ENCODE measurements at places on chromosomes 16 and 17.
A peak's percentile ranks its signal among the peaks of the same experiment; 100 is the strongest.

DNA sequence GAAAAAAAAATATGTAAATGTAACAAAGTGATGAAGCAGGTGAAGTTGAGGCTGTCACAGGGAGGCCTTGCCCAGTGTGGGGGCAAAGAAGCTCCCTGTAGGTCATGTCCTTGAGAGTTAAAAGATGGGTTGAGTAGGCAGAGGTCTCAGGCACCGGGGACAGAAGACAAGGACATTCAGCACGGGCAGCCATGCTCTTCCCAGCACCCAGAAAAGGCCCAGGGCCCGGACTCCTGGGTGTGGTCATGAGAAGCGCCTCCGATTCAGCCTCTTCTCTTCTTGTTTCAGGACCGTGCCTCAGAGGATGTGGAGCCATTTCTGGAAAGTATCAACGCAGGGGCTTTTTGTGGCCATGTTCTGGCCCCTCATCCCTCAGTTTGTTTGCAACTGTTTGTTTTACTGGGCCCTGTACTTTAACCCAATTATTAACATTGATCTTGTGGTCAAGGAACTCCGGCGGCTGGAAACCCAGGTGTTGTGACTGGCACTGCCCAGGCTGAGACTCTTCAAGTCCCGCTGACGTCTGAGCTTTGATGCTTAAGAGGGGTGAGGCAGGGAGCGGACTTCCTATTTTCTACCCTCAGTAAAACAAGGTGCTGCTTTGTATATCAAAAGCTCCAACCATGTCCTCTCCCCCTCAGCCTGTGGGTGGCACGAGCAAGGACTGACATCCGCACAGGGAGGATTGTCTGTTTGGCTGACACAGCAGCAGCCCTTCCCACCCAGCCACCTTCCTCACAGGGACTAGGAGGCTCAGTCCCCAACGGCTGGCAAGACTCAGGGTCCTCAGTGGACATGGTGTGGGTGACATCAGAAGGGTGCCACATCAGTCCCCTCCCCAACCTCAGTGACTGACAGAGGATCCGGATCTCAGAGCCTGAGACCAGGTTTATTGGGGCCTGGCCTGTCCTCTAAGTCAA is 26.5 kb downstream of the PLA2G10 start:
- no peak for DNase-seq

DNA sequence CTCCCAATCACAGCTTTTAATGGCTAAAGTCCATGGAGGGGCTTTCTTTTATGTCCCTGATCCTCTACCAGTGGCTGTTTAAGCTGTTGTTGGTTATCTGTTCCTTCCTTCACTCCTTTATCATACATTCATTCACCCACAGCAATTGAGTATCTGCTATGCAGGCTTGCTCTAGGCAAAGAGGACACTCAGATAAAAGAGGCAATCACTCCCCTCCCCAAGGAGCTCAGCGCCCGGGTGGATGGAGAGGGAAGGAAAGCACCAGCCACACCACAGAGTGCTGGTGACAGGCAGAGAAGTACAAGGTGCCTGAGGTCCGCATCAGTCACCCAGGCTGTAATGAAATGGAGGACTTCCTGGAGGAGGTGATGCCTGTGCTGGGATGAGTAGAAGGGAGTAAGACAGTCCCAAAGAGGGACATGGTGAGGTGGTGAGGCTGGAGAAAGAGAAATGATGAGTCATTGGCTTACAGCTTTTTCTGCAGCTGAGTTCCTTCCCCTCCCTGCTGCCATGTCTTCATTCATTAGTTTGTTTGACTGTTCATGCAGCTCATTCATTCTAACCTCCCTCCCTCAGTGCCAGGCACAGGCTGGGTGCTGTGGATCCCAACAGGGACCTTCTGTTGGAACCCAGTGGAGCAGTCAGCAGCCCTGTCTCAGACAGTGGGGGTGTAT is 12.8 kb upstream of the NGFR start:
- DNase-seq = no peak

- DNase-seq = peak; percentile 83
These were observed 4.3 kb downstream of the KAT2A start for GRCh38 chr17:42116705-42117396.

DNA sequence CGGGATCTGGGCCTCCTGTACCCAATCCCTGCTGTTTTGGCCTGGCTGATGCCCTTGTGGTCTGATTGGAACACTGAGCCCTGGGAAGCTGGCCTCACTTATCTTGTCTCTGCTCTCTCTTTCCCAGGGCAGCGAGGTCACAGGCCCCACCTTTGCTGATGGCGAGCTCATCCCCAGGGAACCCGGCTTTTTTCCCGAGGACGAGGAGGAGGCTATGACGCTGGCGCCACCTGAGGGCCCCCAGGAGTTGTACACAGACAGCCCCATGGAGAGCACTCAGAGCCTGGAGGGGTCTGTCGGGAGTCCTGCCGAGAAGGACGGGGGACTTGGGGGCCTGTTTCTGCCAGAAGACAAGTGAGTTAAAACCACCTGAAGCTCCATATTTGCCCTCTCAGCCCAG is 126.0 kb downstream of the RAB11FIP4 start:
- peak; percentile 71 for DNase-seq

DNA sequence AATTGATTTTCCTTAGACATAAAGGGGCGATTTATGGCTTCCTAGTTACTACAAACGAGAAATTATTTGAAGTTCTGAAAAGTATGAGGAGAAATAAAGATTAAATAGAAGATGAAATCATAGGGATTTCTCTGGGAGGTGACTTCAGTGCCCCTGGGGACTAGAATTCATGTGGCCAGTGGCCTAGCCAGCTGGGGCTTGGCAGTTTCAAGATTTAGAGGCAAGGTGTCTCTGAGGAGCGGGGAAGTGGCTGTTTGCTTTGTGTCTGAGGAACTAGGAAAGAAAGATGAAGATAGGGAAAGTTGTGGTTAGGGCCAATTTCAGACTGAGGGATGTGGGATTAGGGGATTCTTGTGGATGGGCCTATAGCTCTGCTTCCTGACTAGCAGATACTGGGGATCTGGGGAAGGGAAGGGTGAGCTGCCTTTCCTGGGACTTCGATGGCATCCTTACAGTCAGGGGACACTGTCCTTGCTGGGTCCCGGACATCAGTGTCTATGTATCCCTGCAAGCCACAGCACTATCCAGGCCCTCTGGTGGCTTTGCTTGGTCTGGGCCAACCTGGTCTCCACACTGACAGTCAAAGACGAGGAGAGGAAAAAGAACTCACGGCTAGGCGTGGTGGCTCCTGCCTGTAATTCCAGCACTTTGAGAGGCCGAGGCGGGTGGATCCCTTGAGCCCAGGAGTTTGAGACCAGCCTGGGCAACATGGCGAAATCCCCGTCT is 22.4 kb upstream of the MEOX1 start:
- no peak for DNase-seq

DNA sequence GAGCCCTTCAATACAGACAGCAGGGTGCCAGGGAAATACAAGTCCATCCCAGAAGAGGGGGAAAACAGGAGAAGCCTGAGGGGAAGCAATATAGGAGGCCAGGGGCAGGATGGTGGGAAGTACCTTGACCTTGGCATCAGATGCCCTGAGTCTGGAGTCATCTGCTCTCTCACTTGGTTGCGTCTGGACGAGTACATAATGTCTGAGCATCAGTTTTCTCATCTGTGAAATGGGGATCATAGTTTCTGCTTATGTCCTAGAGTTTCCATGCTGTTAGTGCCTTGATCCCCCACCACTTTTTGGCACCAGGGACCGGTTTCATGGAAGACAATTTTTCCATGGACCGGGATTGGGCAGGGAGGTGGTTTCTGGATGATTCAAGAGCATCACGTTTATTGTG is 2.3 kb downstream of the STAT5A start:
- no peak for DNase-seq

DNA sequence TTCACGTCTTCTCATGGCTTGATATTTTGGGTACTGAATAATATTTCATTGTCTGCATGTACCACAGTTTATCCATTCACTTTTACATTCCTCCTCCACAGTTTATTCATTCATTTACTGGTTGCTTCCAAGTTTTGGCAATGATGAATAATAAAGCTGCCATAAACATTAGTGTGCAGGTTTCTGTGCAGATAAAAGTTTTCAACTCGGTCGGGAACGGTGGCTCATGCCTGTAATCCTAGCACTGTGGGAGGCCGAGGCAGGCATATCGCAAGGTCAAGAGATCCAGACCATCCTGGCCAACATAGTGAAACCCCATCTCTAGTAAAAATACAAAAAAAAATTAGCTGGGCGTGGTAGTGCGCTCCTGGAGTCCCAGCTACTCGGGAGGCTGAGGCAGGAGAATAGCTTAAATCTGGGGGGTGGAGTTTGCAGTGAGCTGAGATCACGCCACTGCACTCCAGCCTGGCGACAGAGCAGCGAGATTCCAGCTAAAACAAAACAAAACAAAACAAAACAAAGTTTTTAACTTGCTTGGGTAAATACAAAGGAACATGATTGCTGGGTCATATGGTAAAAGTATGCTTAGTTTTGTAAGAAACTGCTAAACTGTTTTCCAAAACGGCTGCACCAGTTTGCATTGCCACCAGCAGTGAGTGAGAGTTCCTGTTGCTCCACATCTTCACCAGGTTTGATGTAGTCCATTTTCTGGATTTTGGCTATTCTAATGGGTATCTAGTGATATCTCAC is 89.5 kb downstream of the WWP2 start:
- DNase-seq = no peak

GRCh38 chr17:50892101-50892776 is 26.1 kb upstream of the TOB1 start:
- no peak for DNase-seq

DNA sequence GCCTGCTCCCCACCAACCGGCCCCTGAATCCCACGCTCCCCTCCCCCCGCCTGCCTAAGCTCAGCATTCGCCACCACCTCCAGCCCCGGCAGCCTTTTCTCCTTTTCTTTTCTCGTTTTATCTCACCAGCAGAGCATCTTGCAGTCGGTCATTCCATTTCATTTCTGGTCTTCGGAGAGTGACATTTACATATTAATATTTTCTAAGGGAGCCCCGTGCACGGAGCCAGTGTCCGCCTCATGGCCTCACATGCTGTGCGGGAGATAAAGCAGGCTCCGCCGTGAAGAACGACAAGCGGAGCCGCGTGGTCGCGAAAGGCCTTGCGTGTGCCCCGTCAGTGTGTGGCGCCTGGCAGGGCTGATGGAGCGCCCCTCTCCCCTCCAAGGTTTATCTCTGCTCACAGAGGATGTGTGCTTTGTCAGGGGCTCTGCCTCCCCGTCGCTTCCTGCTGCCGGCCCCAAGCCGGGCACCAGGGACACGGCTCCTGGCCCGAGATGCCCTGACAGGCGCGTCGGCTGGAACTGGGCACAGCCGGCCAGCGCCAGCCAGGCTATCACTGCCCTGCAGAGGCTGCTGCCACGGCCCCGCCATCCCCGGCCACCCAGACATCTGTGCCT is 95.5 kb upstream of the GSE1 start:
- no peak for DNase-seq

- DNase-seq = no peak
These were observed 71.6 kb downstream of the PLXDC1 start for GRCh38 chr17:39079836-39080235.

DNA sequence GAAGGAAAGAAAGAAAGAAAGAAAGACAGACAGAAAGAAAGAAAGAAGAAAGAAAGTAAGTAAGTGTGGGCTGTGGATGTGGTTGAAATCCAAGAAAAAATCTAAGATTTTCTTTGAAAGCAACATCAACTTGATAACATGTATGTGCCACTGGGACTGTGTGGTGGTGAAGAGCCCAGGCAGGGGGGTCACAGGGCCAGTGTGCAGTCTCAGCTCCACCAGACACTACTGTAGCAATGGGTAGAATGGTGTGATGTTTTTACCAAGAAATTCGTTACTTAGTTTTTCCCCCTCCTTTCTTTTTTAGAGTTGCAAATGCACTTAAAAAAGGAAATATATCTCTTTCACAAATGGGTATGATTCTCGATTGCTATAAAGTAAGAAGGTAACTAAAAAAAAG is 71.9 kb upstream of the CNEP1R1 start:
- no peak for DNase-seq

DNA sequence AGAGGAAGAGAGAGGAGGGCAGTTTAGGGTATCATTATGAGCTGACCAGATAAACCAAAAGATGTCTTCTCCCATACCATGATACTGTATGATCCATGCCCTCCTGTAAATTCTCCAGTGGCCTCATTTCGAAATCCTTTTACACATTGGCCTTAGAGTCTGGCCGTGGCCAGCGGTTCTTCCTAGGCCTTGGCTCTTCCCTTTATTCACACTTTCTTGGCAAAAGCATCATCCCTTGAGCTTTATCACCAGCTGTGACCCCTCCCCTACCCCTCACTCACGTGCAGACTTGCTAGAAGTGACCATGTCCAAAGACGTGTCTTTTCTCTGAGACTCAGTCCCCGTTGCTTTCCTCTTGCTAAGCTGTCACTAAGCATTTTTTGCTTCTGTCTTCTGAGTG is 22.8 kb downstream of the KATNIP start:
- no peak for DNase-seq

GRCh38 chr17:49694847-49695697 is 12.7 kb downstream of the SLC35B1 start:
- DNase-seq = peak; percentile 72

GRCh38 chr17:54985476-54985875 is 16.9 kb downstream of the STXBP4 start:
- no peak for DNase-seq

- no peak for DNase-seq
These were observed 235.8 kb downstream of the MAP2K4 start for GRCh38 chr17:12256380-12256995.

DNA sequence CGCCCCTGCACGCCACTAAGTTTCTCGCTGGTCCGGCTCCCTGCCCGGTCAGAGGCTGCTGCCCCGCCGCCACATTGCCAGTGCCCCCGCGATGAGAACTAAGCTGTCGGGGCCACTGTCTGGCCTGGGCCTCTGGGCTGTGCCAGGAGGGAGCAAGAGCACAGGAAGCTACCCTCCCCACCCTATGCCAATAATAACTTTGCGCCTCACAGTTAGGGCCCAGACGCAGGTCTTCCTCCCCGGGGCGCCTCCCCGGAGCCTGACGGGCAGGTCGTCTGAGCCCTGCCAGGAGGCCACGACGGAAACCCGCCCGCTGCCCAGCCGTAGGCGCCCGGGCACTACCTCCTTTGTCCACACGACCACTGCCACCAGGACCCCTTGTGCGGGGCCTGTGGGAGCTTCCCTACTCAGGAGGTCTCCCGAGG is 1.5 kb downstream of the ZFPM1 start:
- no peak for DNase-seq
